Activated naive CD8-positive, alpha-beta T cell treated with anti-CD3 and anti-CD28 coated beads, Interleukin-2, amount 50 U/mL, for 16 hours (primary cell): ENCODE measurements at places on chromosomes 7 and 10.

DNA sequence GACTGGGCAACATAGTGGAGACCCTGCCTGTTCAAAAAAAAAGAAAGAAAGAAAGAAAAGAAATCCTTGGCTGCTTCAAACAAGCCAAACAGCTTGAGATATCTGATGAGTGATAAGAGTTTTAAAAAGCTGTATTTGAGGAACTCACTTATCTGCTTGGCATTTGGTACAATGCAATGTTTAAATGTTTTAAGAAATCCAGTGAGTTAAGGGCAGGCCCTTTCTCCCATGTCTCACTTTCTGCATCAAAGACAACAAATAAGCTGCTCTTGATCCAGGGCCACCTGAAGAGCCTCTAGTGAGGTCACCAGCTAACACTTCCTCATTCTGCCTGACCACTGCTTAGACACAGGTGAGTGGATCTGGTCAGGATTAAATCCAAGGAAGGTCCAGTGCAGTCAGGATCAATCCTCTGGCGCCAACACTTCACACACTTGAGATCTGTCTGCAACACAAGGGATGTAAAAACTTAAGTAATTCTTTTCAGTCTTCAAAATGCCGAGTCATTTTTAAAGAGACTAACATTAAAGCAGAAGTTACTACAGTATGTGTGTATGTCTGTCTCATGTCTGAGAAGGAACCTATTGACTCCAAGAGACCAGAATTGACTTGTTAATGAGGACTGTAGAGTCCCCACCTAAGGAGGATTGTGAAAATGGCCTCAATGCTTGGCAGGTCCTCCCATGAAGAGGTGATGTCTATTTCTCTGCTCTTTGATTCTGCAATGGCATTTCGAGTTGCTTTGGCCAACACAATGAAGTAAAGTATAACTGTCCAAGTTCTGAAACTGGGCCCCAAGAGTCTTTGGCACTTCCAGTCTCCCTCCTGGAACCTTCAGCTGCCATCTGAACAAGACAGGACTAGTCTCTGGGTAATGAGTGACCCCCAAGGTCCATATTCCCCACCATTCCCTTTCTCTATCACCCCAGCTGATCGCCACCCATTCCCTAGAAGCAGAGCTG lies 43.1 kb downstream of the CREB3L2 start:
- DNase-seq = no peak

DNA sequence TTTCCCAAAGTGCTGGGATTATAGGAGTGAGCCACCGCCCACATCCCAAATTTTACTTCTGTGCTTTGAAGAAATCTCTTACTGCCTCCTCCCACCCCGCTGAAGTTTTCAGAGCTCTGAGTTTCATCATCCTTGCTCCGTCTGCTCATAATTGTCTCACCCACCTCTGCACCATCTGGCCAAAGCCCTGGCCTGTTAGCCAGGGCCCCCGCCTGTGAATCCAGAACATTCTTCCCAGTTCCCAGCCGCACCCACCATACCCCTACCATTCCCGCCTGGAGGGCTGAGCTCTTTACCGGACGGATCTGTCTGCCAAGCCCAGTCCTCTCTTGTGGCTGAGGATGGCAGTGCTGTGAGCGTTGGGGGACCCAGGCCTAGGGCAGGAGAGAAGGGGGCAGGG lies 14.5 kb downstream of the SSC4D start:
- DNase-seq = no peak

- no peak for DNase-seq
These were observed 198.1 kb upstream of the HABP2 start for GRCh38 chr10:113354711-113355110.

GRCh38 chr10:62395892-62396291 lies 21.7 kb downstream of the ZNF365 start:
- no peak for DNase-seq

GRCh38 chr7:33961948-33962347 lies 56.6 kb downstream of the BMPER start:
- DNase-seq = no peak
